ENCODE measurements at places on chromosomes 3 and 15.

GRCh38 chr3:150349314-150350097 lies 58.6 kb upstream of the TSC22D2 start:
- peak; percentile 65 for DNase-seq

- no peak for DNase-seq
Measured at GRCh38 chr3:177084616-177085015, 112.7 kb downstream of the TBL1XR1 start.

DNA sequence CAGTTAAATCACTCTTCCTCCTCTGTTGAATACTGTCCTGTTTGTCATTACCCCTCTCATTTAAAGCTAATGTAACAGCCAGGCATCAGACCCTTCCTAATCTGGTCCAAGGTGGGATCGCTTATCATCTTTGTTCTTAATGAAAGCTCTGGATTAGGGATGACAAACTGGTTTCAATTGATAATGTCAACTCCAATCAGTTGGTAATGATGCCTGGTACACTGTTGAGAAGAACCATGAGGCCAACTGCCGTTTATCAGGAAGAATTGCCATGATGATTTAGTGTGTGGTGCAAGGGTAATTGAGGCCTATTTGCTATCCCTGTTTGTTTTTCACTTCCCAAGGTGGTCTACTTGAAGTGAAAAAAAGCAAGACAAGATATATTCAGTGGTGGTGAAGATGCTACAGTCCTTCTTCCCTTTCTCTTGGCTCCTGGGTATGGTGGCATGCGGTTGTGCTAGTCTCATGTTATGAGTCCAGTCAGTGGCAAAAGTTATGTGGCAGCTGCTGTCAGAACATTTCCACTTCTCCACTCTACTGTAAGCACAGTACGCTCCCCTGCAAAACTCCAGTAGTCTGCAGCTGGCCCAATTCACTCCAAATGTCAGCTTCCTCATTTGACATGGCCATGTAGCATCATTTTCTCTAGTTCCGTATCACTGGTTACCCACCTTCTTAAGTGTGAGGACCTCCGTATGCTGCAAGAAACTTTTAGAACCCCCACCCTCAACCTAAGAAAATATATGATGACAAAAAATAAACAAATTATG lies 72.5 kb downstream of the MORC1 start:
- DNase-seq, result no peak

- DNase-seq, result peak; percentile 47
Measured at GRCh38 chr3:55189359-55189801, 261.5 kb upstream of the LRTM1 start.

DNA sequence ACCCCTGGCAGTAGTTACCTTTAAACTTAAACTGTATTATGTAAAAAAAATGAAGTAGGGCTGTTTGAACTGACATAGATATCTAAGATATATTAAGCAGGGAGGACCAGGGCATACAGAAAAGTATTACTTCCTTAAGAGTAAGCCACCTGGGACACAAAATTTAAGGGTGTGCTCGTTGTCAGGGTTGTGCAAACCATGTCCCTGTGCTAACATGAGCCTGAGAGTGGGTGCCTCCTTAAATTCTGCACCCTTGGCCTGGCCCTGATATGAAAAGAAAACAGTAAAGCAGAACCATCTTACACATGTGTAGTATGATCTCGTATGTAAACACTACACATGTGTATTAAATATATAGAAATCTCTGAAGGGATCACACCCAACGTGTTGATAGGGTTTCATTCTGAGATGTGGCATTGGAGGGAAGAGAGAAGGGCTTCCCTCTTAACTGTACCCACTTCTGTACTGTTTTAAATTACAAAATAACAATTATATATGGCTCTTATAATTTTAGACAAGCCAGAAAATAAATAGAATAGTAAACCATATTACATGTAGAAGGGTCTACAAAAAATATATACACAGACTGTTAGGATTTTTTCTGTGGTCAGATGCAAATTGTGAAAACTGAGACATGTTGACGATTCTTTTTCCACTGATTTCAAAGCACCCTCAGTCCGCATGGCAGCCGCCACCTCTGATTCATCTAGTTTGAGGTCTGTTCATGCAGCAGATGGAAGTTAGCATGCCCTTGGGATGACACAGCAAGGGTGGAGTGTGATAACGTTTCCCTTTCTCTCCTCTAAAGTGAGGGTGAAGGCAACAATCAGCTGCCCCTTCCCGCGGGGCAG lies 400.8 kb upstream of the PROK2 start:
- peak; percentile 84 for DNase-seq

GRCh38 chr15:88023914-88024313 lies 232.6 kb downstream of the NTRK3 start:
- no peak for DNase-seq

DNA sequence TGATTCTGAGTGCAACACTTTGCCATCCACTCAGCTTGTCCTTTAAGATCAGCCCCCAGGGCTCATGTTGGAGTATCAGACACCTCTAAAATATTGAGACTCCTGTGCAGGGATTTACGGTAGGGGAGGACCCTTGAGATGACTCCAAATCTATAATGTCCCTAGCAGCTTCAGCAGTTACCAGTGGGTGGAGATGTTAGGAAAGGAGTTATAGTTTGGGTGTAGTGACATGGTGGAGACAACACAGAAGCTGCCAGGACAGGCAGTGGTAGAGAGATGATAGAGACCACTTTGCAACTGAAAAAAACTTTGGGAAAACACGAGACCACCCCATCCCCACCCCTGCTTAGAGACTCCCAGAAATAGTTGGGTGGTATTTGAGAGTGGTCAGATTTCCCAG lies 43.3 kb upstream of the GSK3B start:
- no peak for DNase-seq

GRCh38 chr15:89177633-89178306 lies 43.6 kb downstream of the RLBP1 start:
- peak; percentile 77 for DNase-seq

DNA sequence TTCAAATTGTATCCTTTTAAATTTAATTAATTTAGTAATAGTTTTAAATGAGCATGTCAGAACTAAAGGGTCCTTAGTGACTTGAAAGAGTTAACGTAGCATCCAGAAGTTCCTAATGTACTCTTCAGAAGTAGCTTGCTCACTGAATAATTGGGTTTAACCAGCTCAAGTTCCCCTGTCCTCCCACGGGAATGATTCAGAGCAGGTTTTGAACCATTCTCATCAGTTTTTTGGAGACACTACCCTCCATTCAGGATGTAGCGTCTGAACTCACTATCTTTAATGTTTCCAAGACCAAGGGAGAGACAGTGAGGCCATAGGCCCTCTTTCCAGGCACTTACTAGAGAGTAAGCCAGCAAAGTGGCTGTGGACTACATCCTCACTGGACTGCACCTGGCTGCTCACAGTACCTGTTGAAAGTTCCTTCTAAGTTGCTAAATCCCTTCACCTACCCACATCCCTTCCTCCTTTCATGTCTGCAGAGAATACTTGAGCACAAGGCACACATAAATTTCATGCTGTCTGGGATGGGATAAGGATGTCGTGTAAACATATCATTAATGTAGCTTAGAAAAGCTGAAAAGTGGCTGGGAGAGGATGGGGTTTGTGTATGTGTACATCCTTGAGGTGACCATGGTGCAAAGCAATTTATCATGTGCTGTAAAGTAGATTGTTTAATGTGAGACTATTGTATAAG lies 146.3 kb downstream of the PLCL2 start:
- DNase-seq, result no peak

DNA sequence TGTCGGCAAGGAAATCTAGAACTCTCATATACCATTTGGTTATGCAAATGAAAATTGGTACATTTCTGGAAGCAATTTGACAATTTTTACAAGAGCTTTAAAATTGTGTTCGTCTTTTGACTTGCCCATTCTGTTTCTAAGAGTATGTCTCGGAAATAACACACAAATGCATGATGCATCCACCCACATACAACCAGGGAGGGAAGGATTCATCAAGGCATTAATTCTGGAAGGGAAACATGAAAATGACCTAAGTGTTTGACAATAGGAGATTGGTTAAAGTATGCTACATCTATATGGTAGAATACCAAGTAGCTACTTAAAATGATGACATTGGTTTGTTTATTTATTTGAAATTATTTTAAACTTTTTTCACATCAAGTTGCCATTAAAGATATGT lies 58.6 kb downstream of the PIAS1 start:
- DNase-seq, result no peak

DNA sequence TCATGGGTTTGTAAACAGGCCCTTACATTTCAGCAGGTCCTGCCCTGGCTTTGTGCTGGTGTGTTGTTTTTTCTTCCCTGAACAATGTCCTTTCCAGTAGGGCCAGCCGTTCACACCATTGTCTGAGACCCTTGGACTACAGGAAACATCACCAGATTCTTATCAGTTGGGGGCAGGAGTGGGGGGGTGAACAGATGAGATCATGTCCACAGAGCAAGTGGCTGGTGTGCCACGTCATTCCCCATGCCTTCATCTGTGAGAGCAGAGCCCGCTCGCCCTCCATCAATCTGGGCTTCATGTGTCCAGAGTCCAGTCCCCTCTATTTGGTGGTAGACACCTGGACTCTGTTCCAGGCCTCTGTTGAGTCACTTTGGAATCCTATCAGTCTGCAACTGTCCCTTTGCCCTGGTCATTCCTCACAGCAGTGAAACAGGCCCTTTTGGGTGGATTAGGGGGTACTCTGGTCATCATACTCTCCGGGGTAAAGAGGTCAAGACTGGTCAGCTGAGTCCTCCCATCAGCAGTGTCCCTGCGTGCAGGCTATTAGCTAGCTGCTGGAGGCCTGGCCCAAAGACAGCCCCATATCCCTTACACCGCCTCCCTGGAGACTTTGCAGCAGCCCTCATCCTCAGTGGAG lies 15.0 kb downstream of the SEMA3G start:
- DNase-seq, result no peak

- DNase-seq, result no peak
Measured at GRCh38 chr15:88011533-88011932, 245.0 kb downstream of the NTRK3 start.

- DNase-seq, result peak; percentile 71
Measured at GRCh38 chr15:31440754-31441311, 114.2 kb downstream of the KLF13 start.

- no peak for DNase-seq
Measured at GRCh38 chr3:88000853-88001252, 58.0 kb downstream of the CGGBP1 start.

- no peak for DNase-seq
Measured at GRCh38 chr3:67015702-67016484, 17.8 kb downstream of the KBTBD8 start.
